ENCODE measurements at places on chromosomes 6 and 20.

DNA sequence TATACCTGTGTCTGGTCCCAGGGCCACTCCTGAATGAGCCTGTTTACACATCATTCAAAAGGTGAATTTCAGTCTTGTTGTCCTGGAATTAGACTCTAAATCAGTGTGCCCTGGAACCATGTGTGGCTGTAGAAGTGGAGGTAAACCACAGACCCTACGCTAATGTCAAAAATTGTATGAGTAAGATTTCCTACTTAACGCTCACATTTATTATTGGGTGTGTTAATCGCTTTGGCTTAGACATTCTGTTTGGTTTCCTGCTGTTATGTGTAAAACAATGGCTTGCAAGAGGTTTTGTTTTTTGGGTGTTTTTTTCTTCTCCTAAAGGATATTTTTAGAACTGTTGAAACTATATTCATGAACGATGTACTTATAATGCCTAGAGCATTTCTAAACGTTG, 19.3 kb downstream of the PLCB1 start:
- no peak for DNase-seq

- DNase-seq: no peak
Measured at GRCh38 chr20:40578961-40579360, 110.1 kb downstream of the MAFB start.

- DNase-seq: no peak
Measured at GRCh38 chr6:53294611-53295010, 54.1 kb downstream of the ELOVL5 start.

DNA sequence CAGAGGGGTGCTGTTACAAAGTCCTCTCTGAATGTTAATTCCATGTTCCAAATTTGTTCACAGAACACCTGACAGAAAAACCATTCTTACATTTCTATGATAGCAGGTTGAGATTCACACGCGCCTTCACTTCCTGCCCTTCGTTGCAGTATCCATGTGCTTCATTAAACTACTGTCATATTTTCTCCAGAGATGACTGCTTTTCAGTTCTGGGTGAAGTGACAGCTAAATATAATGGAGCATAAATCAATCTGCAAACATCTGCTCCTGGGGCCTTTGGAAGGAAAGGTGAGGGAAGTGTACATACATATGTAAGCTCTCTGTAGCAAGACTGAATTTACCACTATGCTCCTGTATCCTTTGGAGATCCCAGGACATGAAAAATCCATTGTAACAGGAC, 750.2 kb downstream of the HDGFL1 start:
- DNase-seq: no peak

DNA sequence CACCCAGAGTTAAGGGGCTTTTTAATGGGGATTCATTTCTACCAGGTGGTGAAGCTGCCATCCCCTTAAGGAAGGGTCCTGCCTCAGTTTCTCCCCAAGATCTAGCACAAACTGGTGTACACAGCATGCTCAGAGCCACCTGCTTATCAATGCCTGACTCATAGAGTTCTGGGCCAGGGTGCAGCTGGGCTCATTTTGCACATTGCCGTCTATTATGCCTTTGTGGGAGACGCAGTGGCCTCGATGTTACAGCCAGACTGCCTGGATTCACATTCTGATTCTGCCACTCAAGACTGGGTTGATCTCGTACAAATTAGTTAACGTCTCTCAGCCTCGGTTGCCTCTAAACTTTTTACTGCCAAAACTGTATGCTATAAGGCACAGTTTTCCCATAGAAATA, 365.7 kb downstream of the ZFAND3 start:
- DNase-seq: no peak

DNA sequence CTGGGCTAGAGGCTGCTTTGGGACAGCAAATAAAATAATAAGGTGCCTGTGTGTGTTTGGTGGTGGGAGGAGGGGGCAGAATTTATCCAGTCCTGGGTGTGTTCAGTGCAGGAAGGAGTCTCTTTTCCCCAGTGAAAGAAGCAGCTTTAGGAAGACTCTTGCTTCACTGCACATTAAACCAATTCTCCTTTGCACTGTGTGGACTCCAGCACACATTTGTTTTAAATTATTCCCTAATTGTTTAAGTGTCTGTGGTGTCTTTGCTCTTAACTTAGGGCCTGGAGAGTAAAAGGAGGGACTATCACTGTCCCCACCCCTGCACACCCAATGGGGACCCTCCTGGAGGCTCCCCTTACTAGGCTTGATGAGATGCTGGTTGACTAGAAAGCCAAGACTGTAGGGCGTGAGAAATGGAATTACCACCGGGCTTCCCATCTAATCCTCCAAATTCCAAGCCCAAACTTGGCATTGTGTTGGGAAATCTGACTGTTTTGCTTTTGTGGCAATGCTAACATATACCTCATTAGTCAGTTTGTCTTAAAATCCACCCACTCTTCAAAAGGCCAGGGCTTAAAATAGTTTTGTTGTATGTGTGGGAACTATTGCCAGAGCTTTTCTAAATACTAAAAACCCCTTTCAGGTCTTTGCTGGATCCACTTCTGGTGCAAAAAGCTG, 13.5 kb upstream of the DAAM2 start:
- no peak for DNase-seq

- peak; percentile 57 for DNase-seq
Measured at GRCh38 chr20:9068841-9069663, at the start of gene PLCB4. TSS of gene PLCB4 (plus strand) at chr20:9069087. CDS start at chr20:9307815, 238,728 bp downstream.

DNA sequence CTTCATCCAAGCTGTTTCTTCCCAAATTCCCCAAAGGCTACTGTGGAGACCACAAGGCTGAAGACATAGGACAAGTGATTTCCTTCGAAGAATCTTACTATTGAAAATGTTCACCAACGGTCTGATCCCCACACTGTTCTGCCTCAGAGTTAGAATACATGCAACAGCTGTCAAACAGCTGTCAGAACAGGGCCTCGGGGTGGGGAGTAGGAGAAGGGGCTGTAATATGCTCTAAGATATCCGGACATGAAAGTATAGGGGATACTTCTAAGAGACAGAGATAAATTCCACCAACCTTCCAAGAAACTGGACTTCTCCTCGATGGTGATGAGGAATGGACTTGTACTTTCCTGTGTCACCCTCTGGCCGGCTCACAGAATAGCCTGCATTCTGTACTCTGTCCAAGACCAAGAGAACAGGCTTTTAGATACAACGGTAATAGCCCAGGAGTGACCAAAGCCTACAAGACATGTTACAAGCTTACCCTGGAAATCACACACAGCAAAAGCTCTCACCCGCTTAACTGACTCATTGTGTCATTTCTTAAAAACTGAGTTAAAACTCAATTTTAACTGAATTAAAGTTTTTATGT, 69.2 kb upstream of the PTGIS start:
- no peak for DNase-seq

GRCh38 chr20:50831622-50832021, 36.8 kb downstream of the BCAS4 start:
- no peak for DNase-seq

GRCh38 chr6:1255636-1256365, 56.1 kb upstream of the FOXQ1 start:
- no peak for DNase-seq

DNA sequence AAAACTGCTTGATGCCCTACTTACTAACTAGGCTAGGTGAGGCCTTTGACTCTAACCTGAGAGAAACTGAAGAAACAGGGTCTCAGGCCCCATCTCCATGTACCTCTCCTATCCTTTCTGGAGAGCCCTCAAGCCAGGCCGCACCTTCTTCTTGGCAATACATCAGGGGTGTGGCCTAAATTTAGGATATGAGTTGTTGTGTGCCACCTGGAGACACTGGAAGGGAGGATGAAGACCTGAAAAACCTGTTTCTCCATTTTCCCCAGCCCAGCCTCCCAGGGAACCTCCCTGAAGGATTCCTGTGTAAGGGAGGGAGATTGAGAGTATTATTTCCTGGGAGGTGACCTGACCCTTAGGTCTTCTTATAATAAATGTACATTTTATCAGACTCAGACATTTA, 3.1 kb downstream of the LY6G6D start:
- no peak for DNase-seq

GRCh38 chr6:14995208-14995607, 250.7 kb upstream of the JARID2 start:
- DNase-seq: no peak

GRCh38 chr20:63092660-63093215, 86.0 kb upstream of the BHLHE23 start:
- no peak for DNase-seq

DNA sequence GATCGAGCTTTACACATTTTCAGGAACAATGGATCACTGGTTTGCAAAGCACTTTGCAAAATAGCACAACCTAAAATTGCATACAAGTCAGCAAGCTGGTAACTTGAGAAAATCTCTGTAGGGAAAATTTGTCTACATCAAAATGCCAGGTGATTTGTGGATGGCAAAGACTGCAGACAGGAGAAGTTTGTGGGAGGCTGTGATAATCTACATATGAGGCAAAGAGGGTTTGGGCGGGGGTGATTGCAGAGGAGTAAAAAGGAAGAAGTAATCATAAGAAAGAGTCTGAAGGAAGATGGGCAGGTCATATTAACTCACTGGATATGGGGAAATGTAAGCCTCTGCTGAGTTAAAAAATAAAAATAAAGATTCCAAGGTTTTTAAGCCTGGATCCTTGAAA, 166.3 kb upstream of the STXBP5 start:
- no peak for DNase-seq

- peak; percentile 69 for DNase-seq
Measured at GRCh38 chr20:44692932-44693480, 22.2 kb upstream of the CCN5 start.

GRCh38 chr6:98975421-98975820, 27.7 kb upstream of the FBXL4 start:
- no peak for DNase-seq

- no peak for DNase-seq
Measured at GRCh38 chr6:63816401-63816981, 180.9 kb downstream of the PHF3 start.

DNA sequence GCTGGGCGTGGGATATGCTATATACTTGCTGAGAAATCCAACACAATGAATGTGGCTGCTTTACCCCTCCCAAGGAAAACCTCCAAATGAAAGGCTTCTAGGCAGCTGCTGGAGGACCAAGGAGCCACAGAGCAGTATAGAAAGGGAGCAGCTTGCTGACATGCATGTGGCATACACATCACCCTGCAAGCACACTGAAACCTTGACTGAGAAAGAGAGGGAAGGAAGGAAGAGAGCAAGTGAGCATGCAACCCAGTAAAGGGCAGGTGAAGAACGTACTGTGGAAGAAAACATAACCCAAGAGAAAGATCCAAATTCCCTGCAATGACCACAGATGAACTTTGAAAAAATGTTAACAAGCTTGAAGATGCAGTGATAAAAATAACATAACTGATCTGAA, 543.0 kb downstream of the KIF16B start:
- no peak for DNase-seq

DNA sequence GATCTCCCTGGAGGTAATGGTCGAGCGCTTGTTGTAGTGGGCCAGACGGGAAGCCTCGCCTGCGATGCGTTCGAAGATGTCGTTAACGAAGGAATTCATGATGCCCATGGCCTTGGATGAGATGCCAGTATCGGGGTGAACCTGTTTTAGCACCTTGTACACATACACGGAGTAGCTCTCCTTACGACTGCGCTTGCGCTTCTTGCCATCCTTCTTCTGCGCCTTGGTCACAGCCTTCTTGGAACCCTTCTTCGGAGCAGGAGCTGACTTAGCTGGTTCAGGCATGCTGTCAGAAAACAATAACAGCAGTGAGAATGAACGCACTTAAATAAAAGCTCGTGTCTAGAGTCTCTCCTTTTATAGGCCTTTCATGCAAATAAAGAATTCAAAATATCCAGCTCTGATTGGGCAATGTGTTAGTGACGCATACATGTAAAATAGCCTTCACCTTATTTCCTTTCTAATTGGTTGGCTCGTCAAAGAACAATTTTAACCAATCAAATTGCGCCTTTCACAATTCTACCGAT, 129.2 kb downstream of the HFE start:
- no peak for DNase-seq

DNA sequence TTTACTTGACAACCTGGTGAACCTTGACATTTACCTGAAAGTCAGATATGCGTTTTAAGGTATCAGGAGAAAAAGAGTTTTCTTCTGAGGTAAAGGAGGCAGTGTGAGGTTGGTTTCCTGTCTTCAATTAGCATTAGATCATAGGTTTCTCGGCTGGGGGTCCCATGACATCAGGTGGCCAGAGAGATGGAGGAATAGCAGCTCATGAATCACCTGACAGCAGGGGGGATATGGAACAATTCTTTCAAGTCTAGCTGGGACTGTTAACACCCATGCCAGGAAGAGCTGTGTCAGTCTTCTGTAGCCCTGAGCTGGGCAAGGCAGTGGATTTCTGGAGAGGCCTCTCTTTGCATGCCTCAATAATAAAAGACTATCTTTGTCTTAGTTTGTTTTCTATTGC, 108.0 kb upstream of the TMEM170B start:
- no peak for DNase-seq

GRCh38 chr20:47382746-47383415, 26.4 kb upstream of the ZMYND8 start:
- DNase-seq: no peak

DNA sequence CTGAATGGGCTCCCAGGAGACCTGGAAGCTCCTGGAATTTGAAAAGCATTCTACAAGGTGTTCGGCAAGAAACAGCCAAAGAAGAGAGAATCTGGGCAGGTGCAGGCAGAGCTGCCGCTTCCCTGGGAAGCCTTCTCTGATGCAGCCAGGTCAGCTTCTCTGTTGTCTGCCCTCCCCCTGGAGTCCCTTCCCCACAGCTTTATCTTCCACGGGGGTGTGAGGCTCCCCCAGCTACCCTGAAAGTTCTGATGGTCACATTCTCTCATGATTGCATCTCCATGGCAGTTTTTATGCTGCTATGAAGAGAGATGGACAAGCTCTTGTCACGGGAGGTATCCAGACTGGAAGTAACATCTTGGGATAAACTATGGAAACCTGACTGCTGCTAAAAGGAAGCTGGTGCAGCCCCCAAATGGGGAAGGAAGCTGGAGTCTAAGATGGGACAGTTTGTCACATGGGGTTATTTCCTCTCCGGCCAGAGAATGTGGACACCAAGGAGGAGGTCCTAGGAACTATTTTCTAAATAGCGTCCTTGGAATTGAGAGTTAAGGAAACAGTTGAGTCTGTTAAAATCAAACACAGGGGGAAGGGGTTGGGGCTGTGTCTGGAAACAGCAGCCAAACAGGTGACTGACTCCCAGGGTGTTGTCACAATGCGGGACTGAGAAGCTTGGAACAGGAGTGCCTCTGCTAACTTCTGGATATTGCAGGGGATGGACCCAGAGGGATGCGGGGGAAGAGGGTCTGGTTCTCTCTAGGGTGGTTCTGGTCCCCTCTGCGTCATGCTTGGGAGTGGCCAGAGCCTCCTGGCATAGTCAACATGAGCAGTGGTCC, 91.1 kb downstream of the ASXL1 start:
- DNase-seq: no peak

DNA sequence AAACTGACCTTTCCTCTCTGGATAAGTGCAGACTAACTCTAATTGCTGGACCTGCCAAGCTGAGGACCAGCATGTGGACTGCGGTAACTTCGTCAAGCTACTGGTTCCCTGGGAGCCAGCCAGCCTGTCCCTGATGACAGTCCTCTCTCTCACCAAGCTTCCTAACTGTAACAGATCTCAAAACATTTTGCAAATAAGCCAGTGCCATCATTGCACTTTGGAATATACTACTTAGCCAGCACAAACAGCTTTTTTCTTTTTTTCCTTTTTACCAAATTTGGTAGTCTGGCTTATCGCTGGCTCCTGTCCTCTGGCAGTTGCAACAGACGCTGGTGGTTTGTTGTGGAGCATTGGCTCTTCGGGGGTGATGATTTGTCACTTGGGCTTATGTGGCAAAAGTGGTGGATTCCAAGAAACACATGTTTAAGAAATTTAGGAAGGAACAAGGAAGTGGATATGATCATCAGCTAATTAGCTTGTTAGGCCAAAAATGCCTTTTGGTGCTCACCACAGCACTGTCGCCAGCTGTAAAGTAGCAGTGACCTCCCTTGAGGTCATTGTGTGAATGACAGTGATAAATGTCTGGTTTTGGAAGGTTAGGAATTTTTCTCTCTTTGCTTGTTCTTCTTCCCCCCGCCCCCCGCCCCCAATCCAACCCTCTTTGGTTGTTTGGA, 171.7 kb downstream of the CLIC5 start:
- no peak for DNase-seq
